Endothelial cell of coronary artery (primary cell): ENCODE measurements at places on chromosomes 7 and 10. TPM values are rescaled to one million over a fixed set of nuclear protein-coding genes. Genes with fewer than 3 reads are reported as not detected.

The SKIDA1 gene
- 0.19 and 0.36 TPM in 2 replicates for total RNA-seq

The TET1 gene
- total RNA-seq, result 0.18 and 0.56 TPM in 2 replicates

The CACNA2D1 gene
- 20.2 and 49.0 TPM in 2 replicates for total RNA-seq

The CARD11 gene
- total RNA-seq, result 37.6 and 46.0 TPM in 2 replicates

The CLCN1 gene
- total RNA-seq, result not detected in 2 replicates

The AASS gene
- total RNA-seq, result 29.4 and 42.1 TPM in 2 replicates

The FGFR2 gene
- total RNA-seq, result 0.09 TPM in 2 replicates

The ZSCAN25 gene
- 10.2 and 15.1 TPM in 2 replicates for total RNA-seq

The TRPV5 gene
- not detected in 2 replicates for total RNA-seq

The SPDYE5 gene
- not detected in 2 replicates for total RNA-seq

The ZNF425 gene
- total RNA-seq, result 1.9 and 2.0 TPM in 2 replicates

The HOXA10 gene
- total RNA-seq, result 0.36 and 1.6 TPM in 2 replicates

The UTF1 gene
- not detected in 2 replicates for total RNA-seq

The MORN4 gene
- total RNA-seq, result 3.1 TPM in 2 replicates

The INMT gene
- 0.28 TPM in 1 of 2 replicates, not detected in the other for total RNA-seq

The PTPRN2 gene
- 0.18 and 0.85 TPM in 2 replicates for total RNA-seq

The RAMP3 gene
- total RNA-seq, result not detected in 2 replicates
